ENCODE measurements at places on chromosomes 12 and 14. TPM values are rescaled to one million over a fixed set of nuclear protein-coding genes. Genes with fewer than 3 reads are reported as not detected.

PSMD9 gene
- total RNA-seq: 24.6 TPM

CCDC85C gene
- 7.5 TPM for total RNA-seq

GRCh38 chr14:91509083-91509877, 830 bp downstream of the PPP4R3A start:
- peak; percentile 34 for DNase-seq

GRCh38 chr14:28143316-28143715, 623.3 kb upstream of the FOXG1 start:
- no peak for DNase-seq

GRCh38 chr14:27672047-27672446, 1074.2 kb upstream of the NOVA1 start:
- DNase-seq: no peak

PLA2G1B gene
- not detected for total RNA-seq

DNA sequence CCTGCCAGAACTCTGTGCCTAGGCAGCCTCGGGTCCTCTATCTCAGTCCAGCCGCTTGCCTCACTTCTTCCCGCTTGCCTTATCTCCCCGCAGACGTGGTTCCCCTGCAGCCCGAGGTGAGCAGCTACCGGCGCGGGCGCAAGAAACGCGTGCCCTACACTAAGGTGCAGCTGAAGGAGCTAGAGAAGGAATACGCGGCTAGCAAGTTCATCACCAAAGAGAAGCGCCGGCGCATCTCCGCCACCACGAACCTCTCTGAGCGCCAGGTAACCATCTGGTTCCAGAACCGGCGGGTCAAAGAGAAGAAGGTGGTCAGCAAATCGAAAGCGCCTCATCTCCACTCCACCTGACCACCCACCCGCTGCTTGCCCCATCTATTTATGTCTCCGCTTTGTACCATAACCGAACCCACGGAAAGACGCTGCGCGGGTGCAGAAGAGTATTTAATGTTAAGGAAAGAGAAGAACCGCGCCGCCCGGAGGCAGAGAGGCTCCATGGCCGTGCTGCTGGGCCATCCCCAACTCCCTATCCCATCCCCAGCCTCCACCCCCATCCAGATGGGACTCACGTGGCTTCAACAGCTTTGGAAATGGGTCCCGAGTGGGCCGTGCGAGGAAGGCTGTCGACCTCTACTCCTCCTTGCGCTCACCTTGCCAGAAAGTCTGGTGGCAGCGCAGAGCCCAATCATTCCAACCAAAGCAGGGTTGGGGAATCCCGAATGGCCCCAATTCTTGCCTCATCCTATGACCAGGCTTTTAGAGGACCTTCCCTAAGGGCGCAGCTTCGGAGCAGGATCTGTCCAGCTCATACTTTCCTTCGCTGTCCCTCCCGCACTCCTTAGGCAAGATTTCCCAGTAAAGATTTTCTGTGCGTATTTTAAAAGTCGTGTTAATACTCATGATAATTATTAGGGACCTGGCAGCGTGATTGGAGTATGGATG, 6.5 kb downstream of the HOXC13 start:
- DNase-seq: no peak

DNA sequence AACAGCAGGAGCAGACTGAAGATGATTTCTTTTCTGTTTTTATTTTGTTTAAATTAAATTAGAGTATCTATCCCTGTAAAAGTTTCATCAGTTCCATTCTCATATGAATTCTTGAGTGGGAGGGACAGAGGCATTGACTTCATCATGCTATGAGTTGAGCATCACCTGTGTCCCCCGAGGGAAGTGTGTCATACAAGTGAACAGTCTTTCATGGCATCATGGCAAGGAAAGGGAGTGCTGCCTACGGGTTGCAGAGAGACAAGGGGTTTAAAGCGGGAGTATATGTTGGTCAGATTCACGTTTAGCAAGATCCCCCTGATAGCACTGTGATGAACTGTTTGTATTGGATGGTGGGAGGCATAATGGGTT, 52.7 kb upstream of the HIF1A start:
- no peak for DNase-seq

DNA sequence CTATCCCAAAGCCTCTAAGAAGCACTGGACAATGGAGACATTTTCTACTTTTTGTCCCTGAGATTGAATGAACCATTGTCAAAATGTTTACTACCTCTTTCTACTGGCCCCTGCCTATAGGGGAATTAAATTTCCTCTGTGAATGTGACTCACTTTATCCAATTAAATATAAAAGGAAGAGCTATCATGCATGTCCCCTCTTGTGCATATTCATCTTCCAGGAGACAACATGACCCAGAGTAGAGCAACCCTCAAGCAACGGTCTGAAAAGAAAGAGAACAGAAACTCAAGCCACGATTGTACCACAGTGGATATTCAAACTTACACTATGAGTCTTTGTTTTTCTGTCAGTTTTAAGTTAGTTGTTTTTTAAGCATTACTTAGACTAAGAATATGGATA, 938.4 kb upstream of the ATXN7L3B start:
- no peak for DNase-seq

KLRD1 gene
- 5.1 TPM for total RNA-seq

DNA sequence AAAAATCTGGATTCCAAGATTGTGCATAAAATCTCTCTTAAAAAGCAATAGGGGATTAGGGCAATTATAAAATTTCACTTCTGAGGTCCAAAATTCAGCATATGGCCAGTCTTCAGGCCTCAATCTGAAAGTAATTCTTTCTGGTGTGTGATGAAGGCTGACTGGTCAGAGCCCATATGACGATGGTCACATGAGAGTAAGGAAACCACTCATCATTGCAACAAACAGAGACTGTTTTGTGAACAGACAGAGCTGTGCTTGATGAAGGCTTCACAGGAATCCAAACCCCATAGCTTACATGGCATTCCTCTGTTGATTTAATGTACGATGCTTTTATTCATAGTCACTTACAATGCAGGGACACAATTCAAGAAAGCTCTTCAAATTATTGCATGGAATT, 238.1 kb downstream of the APAF1 start:
- no peak for DNase-seq

DNA sequence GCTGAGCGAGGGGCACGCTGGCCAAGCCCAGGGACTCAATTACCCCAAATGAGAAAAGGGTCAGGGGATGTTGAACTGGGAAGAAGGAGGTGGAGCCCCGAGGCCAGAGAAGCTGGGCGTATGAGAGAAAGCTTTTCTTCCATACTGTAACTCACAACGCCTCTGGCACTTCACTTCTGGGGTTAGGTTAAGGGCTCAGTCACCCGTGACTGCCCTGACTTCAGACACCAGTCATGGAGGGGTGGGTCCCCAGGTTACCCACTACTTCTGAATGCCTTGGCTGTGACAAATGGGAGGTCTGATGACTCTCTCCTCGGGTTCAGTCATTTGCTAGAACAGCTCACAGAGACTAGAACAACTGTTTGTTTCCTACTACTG, 5.5 kb upstream of the GPR132 start:
- no peak for DNase-seq

- DNase-seq: no peak
Measured at GRCh38 chr12:46518729-46519128, 146.2 kb upstream of the SLC38A2 start.

CLEC1A gene
- total RNA-seq: 3.1 TPM

Measured in umbilical cord (tissue), 2 donors.